CD4-positive, alpha-beta T cell treated with Interleukin-2 at 100 ng/mL for 4 hours (primary cell): ENCODE measurements at places on chromosomes 7 and 10.

GRCh38 chr7:91165846-91166230, 98.4 kb upstream of the FZD1 start:
- DNase-seq = no peak

- no peak for DNase-seq
These were observed 62.7 kb upstream of the CREB5 start for GRCh38 chr7:28349637-28350036.

- DNase-seq = peak; percentile 75
These were observed 338.2 kb upstream of the PRKCQ start for GRCh38 chr10:6918305-6918704.

DNA sequence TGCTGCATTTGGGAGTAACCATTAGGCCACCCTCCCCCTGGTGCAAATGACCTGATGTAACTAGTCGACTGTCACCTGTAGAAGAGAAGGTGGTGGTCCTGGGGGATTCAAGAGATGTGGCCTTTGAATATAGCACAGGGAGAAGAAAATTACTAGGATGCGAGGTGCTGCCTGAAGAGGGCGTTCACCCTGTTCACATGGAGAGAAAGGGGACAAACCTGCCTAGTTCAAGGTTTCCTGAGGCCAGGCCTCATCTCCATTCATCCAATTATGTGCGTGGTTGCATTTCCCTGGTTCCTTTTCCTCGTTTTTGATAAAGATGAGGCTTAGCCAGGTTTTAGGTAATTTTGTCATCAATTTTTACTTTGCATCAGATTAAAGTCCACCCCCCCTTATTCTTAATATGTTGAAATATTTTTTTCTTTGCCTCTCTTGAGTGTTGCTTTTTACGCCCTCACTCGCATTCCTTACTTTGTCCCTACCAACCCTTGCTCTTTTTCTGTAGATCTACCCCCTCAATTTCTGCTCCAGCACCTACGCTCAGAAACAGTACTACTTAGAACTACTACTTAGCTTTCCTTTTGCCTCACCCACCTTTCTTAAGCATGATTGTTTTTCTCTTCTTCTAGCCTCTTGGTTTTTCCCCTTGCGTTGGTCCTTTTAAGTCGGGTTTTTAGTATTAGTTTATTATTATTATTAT, 13.7 kb downstream of the CLCN1 start:
- DNase-seq = no peak

- DNase-seq = no peak
These were observed 33.0 kb downstream of the BRI3 start for GRCh38 chr7:98314469-98314868.

DNA sequence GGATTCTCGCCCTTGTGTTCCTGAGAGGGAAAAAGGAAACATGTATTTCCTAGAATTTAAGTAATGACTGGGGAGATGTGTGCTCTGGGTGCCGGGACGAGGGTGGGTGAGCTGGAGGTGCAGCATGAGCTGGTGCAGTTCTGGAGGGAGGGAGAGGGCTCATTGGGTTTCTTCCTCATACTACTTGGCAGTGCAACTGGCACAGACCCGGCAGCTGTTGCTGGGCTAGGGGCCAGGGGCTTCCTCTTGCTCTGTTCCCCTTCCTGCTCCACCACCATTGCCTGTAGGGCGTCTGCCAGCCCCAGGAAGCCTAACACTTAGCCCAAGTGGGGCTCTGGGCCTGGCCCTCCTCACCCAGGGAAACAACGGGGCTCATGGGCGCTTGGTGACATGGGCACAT, 5.9 kb downstream of the RET start:
- no peak for DNase-seq

- DNase-seq = no peak
These were observed 182.3 kb downstream of the NRP1 start for GRCh38 chr10:33152146-33152545.

- DNase-seq = no peak
These were observed 11.6 kb downstream of the VENTX start for GRCh38 chr10:133249094-133249780.

DNA sequence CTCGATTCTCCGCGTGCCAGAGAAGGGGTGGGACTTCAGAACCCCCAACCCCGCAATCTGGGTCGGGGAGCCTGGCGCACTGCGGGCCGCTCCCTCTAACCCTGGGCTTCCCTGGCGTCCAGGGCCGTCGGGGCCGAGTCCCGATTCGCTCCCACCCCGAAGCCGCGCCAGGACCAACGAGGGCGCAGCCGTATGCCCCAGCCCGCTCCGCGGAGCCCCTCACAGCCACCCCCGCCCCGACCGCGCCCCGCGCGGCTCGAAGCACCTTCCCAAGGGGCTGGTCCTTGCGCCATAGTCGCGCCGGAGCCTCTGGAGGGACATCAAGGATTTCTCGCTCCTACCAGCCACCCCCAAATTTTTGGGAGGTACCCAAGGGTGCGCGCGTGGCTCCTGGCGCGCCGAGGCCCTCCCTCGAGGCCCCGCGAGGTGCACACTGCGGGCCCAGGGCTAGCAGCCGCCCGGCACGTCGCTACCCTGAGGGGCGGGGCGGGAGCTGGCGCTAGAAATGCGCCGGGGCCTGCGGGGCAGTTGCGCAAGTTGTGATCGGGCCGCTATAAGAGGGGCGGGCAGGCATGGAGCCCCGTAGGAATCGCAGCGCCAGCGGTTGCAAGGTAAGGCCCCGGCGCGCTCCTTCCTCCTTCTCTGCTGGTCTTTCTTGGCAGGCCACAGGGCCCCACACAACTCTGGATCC, at the start of gene LEP:
LEP (plus strand) TSS at position 583 of the 691 bp plus-strand sequence. CDS start 10,741 bp downstream, outside the sequence.
- DNase-seq = no peak

DNA sequence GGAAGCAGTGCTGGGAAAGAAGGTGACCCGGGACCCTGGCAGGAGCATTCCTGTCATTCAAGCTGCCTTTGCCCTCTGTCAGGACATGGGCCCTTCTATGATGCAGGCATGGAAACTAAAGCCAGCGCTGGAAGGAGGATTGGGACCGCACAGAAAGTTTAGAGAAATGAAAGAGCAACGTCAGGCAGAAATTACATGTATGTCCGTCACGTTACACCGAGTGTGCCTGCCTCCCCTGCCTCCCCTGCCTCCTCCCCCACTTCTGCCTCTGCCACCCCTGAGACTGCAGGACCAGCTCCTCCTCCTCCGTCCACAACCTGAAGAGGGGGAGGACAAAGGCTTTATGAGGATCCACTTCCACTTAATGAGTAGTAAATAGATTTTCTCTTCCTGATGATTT, 13.9 kb upstream of the PWWP2B start:
- DNase-seq = no peak

GRCh38 chr7:12458520-12459131, 55.0 kb upstream of the VWDE start:
- peak; percentile 47 for DNase-seq

DNA sequence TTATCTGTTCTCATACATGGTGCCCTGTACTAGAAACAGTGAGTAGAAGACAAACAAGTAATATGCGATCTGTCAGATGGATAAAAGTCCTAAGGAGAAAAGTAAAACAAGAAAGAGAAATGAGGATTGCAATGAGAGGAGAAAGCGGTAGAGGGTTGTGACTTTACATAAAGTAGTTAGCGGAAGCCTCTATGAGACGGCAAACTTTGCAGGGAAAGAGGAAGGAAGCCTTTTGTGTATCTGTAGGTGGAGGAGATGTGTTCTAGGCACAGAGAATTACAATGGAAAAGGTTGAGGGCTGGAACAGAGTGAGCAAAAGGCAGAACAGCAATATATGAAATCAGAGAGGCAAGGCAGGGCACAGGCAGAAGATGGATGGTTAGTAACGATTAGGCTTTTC, 150.4 kb upstream of the SEMA3E start:
- DNase-seq = no peak

DNA sequence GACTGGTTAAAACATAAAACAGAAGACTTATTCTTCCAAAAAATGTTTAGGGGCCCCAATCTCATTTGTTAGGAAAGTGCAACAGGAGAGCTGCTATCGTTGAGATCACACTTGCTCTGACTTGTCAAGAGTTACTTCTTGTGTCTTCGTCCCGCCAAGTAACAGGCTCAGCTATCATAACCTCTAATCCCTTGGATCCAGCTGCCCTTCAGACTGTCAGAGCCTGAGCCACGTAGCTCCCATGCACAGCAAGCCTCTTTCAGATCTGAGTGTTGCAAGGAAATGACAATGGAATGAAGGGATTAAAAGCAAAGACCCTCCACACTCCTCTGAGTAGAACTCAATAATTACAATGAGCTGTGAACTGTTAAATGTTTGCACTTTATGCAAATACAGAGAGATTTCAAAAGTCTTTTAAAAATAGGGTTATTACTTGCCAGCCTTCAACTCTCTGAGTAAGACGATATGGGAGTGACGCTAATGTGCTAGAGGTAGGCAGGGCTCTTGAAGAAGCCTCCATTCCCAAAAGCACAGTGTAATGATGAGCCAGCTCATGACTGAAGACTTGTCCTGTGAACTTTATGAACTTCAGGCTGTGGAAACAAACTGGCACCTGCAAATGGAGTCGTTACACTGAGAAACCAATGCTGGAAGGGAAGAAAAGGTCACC, 28.4 kb upstream of the CDK13 start:
- DNase-seq = no peak

DNA sequence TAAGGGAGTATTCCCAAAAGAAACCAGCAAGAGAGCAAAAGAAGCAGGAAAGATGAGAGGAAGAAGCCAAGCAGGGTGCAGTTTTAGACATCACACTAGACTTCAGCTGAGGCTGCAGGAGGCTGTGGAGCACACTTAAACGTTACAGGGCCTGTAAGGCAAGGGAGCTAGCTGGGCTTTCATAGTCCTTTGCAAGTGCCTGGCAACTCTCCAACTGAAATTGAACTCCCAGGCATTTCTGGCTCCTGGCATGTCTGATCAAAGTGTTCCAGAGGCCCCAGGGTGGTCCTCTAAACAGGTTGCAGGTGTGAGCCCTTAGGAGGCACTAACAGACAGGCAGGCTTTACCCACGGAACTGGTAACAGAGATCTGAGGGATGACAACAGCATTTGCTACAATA, 750.2 kb downstream of the XPNPEP1 start:
- DNase-seq = no peak

DNA sequence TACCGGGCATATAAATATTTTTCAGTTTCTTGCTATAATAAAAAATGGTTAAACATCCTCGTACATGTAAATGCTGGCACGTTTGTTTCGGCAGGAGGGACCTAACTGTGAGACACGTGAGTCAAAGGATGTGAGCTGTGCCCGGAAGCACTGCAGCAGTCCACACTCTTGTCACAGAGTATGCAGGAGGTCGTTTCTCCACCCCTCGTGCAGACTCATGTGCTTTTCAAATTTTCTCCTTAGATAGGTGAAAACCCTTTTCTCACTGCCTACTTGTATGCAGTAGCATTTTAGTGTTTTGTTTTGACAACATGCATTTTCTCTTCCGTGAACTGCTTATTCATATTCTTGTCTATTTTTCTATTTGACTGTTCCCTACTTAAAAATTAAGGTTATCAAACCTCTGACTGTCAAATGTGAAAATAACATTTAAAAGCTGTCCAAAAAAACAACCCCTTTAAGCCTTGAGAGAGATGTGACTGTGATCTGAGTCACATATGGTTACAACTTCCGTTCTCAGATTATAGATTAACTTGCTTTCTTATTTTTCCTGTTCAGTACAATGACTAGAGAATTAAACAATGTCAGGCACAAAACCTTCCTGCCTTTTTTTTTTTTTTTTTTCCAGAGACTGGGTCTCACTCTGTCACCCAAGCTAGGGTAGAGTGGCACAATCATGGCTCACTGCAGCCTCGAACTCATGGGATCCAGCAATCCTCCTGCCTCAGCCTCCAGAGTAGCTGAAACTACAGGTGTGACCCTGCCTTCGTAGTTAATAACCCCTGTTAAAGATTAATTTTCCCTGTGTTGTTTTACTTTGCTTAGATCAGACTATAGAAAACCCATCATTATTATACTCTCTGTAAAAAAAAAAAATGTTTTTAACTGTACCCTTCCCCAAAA, 45.1 kb downstream of the DPY19L1 start:
- peak; percentile 68 for DNase-seq

- no peak for DNase-seq
These were observed 539 bp upstream of the FAM241B start for GRCh38 chr10:69629519-69629896.

DNA sequence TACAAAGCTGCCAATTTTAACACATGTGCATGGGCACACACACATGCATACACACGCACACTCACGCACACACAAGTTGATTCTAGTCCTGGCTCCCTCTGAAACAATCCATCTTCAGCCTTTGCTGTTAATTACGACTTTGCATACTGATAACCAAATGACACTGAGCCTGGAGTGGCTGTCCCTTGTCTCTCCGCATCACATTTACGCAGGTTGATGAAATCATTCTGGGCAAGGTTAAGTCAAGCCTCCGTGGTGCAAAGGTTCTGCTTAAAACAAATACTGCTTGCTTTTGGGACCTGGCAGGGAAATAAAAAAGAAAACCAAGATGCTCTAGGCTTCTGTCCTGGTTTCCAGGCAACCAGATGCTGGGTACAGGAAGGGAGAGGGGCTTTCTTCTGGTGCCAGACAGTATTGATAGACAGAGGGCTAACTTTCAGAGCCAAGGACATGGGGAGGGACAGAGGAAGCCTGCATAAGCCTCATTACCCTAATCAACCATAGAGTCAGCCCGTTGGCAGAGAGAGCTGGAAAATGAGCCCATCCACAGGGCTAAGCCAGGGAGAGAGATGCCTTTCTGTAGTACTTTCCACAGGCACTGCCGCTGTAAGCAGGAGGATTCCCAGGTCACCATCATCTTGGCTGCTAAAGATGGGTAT, 233.0 kb downstream of the WDR11 start:
- no peak for DNase-seq

DNA sequence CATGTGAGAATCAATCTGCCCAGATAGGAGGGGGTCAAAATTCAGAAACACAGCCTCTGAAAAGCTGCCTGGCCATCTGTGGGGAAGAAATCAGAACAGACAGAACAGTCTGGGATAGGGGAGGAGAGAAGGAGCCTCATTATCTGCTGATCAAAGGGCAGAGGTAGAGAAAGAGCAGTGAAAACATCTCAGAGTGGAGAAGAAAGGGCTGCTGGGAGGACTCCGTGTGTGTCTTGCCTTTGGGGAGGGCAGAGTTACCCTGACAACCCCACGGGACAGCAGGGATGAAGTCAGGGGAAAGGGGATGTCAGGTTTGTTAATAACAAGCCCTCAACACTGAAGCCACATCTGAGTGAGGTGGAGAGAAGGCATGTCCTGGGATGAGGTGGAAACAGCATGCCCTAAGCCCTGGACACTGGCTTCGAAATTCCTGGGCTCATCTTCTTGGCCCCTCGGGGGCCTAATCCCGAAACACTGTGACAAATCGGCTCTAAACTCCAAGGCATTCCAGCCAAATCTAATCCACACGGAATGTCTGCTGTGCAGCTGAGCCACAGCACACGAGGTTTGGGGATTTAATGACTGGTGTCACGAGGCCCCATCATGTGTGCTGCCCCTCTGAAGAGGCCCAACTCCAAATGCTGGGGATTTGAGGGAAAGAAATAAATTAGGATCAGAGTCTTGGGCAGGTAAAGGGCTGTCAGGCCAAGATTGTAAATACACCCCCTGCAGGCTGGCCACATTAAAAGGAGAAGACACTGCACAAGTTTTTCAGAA, 82.8 kb upstream of the FGFR2 start:
- DNase-seq = no peak
